H1 (cell line): ENCODE measurements at places on chromosomes 1 and 21. TPM values are rescaled to one million over a fixed set of nuclear protein-coding genes. Genes with fewer than 3 reads are reported as not detected.

C1orf210 gene
- 10.6 and 12.0 TPM in 2 replicates for total RNA-seq

GRCh38 chr1:18339161-18339560, 141.6 kb upstream of the KLHDC7A start:
- no peak for DNase-seq

RNF223 gene
- total RNA-seq: not detected in 2 replicates

DNA sequence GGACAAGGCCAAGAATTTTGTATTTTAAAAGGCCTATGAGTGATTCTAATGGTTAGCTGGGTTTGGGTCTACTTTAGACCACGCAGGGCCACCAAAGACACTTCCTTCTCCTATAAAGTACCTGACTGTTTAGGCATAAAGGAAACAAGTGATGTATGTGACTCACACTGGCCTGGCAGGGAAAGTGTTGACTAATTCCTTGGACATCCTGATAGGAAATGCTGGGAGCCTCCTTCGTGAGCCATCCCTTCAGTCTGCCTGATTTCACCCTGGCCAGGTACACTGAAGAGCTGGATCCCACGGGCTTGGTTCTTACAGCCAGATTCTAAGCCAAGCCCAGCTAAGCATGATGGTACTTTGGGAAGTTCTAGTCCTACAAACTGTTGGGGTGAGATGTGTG, 100.5 kb upstream of the HMGB4 start:
- no peak for DNase-seq

- DNase-seq: no peak
Measured at GRCh38 chr1:183975651-183976050, 61.9 kb downstream of the COLGALT2 start.

DNA sequence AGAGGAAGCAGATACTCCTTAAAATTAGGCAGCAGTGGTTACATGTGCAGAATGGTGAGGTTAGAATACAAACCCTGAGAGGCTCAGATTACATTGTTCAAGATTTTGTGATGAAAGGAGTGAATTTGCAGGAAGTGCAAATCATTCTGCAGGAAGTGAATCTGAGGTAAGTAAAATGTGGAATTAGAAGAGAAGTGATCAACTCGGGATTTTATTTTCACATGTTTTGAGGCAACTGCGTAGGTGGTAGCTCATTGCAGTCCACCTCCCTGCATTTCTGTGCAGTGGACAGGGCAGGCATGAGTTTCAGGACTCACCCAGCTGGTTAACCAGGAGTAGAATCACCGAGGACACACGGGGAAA, 2.1 kb upstream of the PLA2G2C start:
- DNase-seq: no peak

SLC5A9 gene
- total RNA-seq: not detected in 2 replicates

PLPPR4 gene
- 2.2 TPM in 2 replicates for total RNA-seq

DNA sequence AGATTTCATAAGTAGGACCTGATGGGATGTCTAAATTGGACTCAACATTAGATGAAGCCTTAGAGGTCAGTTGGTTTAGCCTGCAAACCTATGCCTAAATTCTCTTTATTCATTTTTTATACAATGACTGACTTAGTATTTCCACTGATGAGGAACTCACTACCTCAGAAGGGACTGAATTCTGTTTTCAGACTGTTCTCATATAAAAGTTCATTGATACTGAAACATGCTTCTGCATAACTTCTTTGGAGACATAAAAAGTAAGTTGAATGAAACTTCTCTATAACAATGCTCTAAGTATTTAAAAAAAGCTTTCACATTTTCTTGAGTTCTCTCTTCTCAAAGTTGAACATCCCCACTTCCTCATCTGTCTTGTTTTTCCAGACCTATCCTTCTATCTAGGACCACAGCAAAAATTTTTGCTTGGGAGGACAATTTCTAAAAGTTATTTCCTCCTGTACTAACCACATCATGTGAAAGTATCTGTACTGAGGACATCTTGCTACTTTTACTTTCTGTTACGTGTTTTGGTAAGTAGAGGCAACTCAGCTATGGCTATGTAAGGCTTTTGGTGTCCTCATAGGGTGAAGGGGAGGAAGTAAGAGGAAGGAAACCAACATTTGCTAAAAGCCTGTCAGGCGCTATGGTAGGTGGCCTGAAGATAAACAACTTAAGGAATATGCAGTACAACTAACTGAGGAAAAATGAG, 64.1 kb downstream of the USP24 start:
- no peak for DNase-seq

- DNase-seq: no peak
Measured at GRCh38 chr1:89724369-89725010, 91.6 kb downstream of the LRRC8C start.

DNA sequence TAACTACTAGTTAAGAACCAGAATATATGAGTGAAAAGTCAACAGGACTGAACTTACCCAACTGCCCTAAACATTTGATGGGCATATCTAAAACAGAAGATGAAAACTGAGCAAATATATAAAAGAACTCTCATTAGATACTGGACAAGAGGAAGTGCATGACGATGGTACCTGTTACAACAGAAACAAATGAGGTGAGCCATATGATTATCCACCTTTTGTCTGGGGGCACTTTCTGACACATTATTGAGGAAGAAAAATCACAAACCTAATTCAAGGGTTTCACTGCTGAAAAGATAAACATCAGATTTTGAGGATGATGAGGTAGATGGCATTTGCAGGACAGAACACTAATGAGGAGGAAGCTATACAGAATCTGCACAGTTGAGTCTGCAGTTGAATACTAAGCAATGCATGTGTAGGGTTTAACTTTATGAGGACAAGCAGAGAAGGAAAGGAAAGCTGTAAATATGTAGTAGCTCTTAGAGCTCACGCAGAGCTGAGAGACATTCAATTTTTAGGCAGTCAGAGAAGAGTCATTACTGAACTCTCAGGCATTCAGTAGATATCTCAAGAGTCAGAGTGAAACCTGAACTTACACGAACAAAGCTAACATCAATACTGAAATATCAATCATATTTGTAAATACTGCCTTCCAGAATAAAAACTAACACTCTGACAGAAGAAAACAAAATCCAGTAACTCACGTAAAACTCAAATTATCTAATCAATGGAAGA, 262.1 kb downstream of the AKT3 start:
- no peak for DNase-seq

DNA sequence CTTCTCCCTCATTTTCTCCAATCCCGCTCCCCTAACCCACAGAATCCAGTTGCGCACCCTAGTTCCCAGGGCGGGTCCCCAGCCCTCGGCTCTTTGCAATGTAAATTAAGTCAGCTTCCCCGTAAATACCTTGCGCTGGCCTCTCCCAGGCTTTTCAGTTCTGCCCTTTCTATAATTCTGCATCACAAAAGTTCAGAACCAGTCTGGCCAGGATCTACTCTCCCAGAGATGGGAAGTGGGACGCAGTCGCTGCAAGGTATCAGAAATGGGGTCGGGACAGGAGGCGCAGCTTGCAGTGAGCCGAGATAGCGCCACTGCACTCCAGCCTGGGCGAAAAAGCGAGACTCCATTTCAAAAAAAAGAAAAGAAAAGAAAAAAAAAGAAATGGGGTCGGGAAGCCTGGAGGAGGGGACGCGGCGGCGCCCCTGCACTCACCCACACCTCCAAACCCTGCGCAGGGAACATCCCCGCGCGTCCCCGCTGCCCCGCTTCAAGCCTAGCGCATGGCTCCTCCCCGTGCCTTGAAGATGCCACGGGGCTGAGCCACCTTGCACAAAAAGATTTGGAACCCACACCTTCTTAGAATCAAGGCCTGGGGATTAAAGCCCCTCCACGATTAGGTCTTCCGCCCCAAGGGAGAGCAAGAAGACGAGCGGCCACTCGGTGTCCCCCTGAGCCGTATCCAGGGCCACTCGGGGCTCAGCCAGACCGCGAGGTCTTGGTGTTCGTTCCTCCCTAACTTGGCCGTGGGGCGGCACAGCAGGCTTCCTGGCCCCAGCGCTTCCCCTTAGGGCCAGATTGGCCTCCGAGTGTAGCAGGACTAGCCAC, 27.2 kb upstream of the ITLN2 start:
- DNase-seq: peak; percentile 58

AGL gene
- total RNA-seq: 19.2 and 19.3 TPM in 2 replicates

EXTL1 gene
- 1.2 and 1.3 TPM in 2 replicates for total RNA-seq

GRCh38 chr1:199218533-199218932, 579.7 kb downstream of the PTPRC start:
- no peak for DNase-seq

ANKRD34A gene
- total RNA-seq: 0.20 and 0.46 TPM in 2 replicates

SAMD11 gene
- 0.25 and 0.30 TPM in 2 replicates for total RNA-seq

DNA sequence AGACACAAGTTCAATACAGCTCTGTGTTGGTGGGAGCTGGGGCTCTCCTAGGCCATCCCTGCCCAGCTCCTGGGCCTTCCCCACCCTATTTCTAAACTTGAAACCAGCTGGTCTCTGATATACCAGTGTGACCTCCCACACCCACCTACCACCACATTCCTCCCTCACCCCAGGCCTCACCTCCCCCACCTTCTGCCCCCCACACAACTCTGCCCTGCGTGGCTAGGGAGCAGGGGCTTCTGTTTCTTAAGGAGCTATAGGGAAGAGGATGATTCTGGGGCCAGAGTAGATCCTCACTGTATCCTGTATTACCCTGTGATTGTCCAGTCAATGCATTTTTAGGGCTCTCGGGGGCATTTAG, 16.5 kb downstream of the NES start:
- no peak for DNase-seq

DNA sequence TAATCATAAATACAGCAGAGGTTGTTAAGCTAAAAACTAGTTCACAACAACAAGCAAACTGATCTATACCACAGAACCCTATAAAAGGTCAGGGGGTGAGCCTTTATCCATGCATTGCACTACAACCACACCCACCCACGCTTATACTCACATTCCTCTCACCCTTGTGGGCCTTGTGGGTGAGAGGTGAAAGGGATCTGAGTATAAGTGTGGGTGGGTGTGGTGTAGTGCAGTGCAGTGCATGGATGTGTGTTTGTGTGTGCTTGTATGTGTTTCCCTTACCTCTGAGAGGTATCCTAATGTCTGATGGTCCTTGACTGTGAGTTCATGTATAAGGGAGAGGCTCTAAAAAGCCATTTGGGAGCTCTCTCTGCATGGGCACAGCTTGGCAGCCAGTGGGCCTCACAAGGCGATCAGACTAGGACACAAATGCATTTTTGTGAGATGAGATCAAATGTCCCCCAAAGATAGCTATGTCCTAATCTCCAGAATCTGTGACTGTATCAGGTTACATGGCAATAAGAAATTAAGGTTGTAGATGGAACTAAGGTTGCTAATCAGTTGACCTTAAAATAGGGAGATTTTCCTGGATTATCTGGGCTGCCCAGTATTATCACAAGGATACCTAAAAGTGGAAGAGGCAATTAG, 95.5 kb upstream of the DPT start:
- no peak for DNase-seq

PCBP3 gene
- total RNA-seq: 6.3 TPM in 2 replicates

GRCh38 chr1:154962156-154962749, 671 bp upstream of the PYGO2 start:
- DNase-seq: no peak

DNA sequence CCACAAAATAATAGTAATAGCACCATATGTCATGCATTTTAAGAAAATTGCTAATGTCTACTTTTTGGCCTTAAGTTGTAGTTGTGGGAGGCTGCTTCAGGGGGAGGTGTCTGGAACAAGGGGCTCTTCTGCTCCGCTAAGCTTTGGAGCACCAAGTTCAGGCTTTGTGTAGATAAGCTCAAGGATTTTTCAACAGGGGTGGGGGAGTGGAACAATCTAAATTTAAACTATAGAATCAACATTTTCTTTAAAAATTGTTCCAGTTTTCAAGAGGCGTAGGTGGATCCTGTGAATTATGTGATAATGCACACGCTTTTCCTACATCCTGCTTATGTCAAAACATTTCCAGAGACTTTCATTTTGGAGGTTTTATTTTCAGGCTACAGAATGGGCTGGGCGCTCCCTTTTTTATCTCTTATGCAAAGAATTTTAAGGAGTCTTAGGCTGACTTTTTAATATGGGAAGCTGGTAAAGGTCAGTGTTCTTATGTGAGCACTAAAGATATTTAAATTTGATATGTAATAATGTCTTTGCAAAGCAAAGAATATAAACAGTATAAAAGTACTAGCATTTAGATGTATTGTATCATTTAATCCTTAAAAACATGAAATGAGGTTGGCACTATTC, 9.9 kb downstream of the ATP1A1 start:
- DNase-seq: no peak

- DNase-seq: no peak
Measured at GRCh38 chr1:159867664-159868026, 5.2 kb upstream of the VSIG8 start.

- no peak for DNase-seq
Measured at GRCh38 chr21:39669976-39670661, 57.4 kb downstream of the B3GALT5 start.

CFHR1 gene
- total RNA-seq: not detected in 2 replicates

- no peak for DNase-seq
Measured at GRCh38 chr21:34892209-34892608, 156.9 kb downstream of the RUNX1 start.

GRCh38 chr1:59366346-59366745, 69.5 kb downstream of the FGGY start:
- no peak for DNase-seq

SIK1 gene
- 5.5 and 6.7 TPM in 2 replicates for total RNA-seq

- DNase-seq: peak; percentile 41
Measured at GRCh38 chr1:1779691-1780597, 1.7 kb upstream of the NADK start.

- DNase-seq: no peak
Measured at GRCh38 chr1:239025223-239025622, 361.1 kb upstream of the CHRM3 start.

RHD gene
- total RNA-seq: not detected in 2 replicates

GRCh38 chr1:198529414-198529813, 11.1 kb downstream of the ATP6V1G3 start:
- DNase-seq: no peak

SELL gene
- not detected in 2 replicates for total RNA-seq

OR2T11 gene
- total RNA-seq: not detected in 2 replicates

C1orf53 gene
- total RNA-seq: 0.56 and 0.80 TPM in 2 replicates

IL12RB2 gene
- 0.88 and 1.4 TPM in 2 replicates for total RNA-seq

GRCh38 chr1:102970496-102971078, 137.7 kb downstream of the COL11A1 start:
- DNase-seq: no peak

BTG2 gene
- 4.1 and 4.8 TPM in 2 replicates for total RNA-seq

GRCh38 chr1:212630158-212630900, 21.8 kb downstream of the ATF3 start:
- no peak for DNase-seq

MYOG gene
- total RNA-seq: not detected in 2 replicates

FAM151A gene
- not detected in 2 replicates for total RNA-seq

UTS2 gene
- total RNA-seq: not detected in 2 replicates
